ENCODE measurements at places on chromosomes 11 and 22. TPM values are rescaled to one million over a fixed set of nuclear protein-coding genes. Genes with fewer than 3 reads are reported as not detected.

The AP5B1 gene
- 2.0 TPM for total RNA-seq

The DCPS gene
- 21.3 TPM for total RNA-seq

The SRSF8 gene
- total RNA-seq, result 10.9 TPM

The PRRG4 gene
- total RNA-seq, result not detected

The DNHD1 gene
- 3.5 TPM for total RNA-seq
